Putamen (tissue), 1 donor: ENCODE measurements at places on chromosomes 7 and 10.

DNA sequence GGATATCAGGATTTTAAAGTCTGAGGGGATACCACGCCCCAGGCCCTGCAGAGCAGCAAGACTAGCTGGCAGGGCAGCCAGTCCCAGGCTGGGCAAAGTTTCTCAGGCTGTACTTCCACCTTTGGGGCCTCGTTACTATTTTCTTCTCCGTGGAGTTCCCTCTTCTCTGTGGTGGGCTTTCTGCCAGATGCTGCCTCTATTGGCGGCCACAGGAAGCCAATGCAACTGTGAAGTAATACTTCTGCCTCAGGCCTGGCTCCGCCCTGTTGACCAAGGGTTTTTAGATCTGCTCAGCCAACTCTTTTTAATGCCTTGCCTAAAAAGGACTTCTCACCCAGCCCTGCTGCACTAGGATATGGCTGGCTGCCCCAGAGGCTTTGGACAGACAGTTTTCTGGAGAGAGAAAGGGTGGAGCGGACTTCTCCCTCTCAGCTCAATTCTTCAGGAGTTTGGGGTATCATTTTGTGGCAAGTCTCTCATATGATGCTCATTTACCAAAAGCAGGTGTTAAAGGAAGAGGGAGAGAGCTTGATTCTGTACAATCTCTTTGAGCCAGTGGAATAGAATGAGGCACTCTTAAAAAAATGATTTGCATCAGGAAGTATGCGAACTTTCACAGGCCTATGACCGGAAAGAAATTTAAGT lies 67.4 kb downstream of the HHEX start:
- DNase-seq: peak; percentile 52

GRCh38 chr10:22110761-22111160 lies 107.1 kb downstream of the EBLN1 start:
- DNase-seq: no peak

DNA sequence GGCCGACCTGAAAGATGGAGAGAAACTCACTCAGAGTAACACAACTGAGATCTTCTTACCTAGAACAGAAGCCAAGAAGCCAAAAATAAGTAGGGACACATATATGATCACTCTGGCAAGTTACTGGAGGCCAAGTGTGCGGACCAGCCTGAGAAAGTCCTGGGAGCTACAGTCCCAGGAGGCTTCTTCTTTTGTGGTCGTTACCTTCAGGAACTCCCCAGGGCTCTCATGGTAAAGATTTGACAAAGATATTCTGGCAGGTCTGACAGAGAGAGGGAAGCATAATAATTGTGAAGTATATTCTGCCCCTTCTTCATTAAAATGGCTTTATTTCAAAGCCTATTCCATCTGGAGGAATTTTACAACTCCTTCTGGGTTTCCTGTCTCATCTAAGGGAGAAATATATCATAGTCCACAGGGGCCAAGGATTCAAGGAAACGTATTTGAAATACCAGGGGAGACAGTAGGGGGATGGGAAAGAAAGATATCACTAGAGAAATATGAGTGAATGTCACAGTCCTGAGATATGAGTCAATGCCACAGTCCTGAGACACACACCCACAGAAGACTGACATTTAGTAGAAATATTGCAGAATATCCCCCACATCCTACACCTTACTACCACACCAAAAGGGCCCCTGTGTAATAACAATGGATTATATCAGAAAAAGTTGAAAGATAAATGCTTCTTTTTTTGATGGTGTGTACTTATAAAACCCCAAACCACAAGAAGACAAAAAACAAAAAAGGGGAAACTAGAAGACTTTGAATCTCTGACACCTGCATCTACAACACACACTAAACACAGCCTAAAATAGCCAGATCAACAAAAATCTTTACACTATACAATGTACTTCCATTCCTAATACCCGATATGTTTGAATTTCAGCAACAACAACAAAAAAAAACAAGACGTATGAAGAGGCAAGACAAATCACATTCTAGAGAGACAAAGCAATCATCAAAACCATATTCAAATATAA lies 594.2 kb upstream of the NRG3 start:
- no peak for DNase-seq

DNA sequence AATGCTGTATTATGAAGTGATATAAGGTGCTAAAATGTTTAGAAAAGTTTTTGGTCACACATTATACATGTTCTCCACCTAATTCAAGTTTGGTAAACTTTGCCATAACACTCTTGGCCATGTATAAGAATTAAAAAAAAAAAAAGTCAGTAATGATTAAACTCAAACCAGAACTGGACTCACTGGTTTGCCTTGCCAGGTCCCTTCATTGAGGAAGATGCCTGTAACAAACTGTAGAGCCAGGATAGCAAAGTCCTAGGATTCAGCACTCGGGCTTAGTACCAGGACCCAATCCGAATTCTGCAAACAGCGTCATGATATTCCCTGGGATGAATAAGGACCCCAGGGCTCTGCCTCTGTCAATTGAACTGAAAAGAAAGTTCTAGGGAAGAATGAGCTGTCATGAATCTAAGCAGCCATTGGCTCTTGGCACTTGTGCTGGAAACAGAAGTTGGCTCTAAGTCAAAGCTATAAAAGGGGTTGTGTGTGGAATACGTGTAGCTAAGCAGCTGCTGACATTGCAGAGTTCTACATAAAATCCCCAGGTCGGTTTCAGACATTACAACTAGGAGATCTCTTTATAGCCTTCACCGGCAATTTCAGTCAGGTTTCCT lies 216.9 kb downstream of the C7orf25 start:
- DNase-seq: no peak

GRCh38 chr7:22287412-22287811 lies 69.5 kb downstream of the RAPGEF5 start:
- no peak for DNase-seq

DNA sequence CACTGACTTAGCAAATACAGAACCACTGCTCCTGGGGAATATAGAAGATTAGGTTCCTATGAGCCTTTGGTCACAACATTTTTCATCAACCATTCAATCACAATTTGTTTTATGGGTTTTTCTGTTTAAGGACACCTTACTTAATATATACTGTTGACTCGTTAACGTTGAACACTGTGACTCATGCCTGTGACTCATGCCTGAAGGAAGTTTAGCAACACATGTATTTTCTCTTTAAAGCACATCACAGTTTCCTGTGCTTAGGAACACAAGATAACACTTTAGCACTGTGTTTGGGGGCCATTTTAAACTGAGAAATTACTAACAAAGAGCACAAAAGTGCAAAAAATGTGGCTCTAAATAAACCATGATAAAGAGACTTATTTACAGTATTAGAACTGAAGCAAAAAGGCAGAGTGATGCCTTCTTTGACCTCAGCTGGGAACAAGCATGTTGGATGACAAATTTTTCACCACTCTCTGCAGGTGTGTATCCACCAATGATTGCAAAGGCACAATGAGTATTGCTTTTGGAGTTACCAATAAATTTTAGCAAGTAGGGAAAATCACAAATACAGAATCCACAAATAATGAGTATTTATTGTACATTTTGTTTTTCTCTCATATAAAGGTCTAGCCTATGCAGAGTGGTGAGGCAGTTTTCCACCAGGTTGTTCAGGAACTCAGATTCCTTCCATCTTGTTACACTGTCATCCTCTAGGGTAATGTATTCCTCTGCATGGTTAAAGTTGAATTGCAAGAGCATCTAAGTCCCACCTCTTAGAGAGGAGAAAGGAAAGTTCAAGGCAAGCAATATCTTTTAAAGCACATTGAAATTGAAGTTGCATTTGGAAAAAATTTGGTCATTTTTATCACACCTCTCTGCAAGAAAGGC lies 7.3 kb downstream of the FGFBP3 start:
- no peak for DNase-seq

DNA sequence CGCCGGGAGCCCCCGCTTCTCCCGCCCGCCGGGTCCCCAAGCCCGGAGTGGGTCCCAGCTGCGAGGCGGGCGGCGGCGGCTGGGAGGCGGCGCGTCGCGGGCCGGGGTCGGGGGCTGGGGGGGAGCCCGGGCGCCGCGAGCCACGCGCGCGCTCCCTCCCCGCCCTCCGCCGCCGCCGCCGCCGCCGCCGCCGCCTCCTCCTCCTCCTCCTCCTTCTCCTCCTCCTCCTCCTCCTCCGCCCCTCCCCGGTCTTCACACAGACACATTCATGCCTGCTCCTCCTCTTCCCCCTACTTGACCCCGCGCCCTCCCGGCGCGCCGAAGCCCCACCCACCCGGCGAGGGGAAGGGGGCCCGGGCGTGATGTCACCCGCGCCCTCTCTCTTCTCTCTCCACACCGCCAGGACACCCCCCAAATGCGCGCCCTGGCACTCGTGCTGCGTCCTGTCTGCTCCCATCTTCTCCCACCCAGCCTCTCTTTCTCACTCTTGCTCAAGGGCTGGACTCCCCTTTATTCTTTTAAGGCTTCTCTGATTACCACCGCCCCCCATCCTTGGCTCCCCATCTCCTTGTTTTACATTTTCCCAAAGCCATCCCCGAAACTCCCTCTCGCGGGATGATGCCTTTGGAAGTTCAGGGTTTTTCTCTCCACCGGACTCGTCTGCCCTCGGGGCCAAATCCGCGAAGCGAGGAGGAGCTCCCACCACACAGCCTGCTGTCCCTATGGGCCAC lies 967 bp upstream of the GLI3 start:
- no peak for DNase-seq

- DNase-seq: no peak
These were observed 81.9 kb downstream of the RAMP3 start for GRCh38 chr7:45239486-45239885.

DNA sequence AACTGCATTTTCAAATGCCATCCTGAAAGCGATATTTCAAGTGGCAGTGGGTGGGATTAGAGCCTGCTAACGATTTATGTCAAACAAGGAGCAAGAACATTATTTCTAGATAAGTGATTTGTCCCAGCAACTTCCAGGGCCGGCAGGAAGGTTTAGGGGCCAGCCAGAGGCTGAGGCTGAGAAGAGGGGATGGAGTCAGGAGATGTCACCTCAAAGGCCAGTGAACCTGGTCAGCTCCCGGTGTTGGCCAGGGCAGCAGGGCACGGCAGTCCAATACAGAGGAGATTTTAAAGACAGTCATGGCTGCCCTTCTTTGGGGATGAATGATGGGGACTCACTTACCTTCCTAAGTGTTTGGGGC lies 105.7 kb upstream of the PPIF start:
- no peak for DNase-seq

DNA sequence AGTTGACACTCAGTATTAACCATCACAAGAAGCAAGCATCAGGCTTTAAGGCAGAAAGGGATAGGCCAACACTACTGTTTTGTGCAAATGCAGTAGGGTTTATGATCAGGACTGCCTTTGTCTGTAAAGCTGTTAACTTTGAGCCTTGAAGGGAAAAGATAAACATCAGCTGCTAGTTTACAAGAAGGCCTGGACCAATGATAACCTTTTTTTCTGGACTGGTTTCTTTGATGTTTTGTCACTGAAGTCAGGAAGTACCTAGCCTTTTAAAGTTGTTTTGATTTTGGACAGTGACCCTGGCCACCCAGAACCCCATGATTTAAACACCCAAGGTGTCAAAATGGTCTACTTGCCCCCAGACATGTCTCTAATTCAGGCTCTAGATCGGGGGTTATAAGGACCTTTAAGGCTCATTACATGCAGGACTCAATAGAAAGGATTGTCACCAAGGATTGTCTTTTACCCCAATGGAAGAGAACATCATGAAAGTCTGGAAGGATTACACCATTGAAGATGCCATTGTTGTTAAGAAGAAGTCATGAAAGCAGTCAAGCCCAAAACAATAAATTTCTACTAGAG lies 50.1 kb downstream of the CROT start:
- DNase-seq: no peak

- no peak for DNase-seq
These were observed 233.9 kb upstream of the CACNA2D1 start for GRCh38 chr7:82677493-82677892.

- DNase-seq: no peak
These were observed 467.0 kb downstream of the DPP6 start for GRCh38 chr7:154519229-154519628.

- no peak for DNase-seq
These were observed 86.7 kb upstream of the IL6 start for GRCh38 chr7:22640269-22640668.

DNA sequence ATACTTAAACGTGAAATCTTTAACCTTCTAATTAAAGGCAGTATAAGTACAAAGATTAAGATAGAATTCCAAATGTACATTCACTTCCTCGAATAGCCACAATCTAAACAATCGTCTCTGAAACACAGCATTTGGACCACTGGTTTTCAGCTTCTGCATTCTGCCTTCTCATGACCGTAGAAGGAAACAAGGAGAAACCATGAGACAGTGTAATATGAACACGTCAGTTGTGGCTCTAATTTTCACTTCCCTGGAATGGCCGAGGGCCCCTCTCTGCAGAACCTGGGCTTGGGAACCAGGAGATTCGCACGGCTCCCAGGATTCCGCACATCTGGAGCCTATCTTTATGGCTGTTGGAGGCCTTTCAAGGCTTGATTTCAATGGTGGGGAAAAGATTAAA lies 189.3 kb downstream of the KLF6 start:
- peak; percentile 3 for DNase-seq

GRCh38 chr7:47026780-47027361 lies 555.0 kb downstream of the TNS3 start:
- DNase-seq: no peak

- no peak for DNase-seq
These were observed 410.2 kb upstream of the KLF6 start for GRCh38 chr10:4195213-4195612.

DNA sequence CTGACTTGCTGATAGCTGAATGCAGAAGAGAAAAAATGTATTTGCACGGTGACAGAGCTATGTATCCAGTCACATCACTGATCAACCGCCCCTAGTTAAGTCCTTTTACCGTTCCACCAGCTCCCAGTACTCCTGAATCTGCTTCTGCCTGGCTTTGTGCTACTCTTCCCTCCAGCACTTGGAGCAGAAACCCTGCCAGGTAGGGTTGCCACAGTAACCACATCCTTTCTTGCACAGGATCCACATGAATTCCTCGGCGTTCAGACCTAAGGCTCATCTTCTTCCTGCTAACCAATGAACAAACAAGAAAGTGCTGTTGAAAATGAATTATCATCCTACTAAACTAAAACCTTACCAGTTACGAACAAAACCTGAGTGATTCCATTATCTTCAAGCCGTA lies 52.0 kb upstream of the KCTD7 start:
- peak; percentile 48 for DNase-seq

GRCh38 chr10:97196223-97197029 lies 10.7 kb upstream of the SLIT1 start:
- DNase-seq: no peak

- DNase-seq: no peak
These were observed 1065.8 kb upstream of the GHITM start for GRCh38 chr10:83073472-83073871.

DNA sequence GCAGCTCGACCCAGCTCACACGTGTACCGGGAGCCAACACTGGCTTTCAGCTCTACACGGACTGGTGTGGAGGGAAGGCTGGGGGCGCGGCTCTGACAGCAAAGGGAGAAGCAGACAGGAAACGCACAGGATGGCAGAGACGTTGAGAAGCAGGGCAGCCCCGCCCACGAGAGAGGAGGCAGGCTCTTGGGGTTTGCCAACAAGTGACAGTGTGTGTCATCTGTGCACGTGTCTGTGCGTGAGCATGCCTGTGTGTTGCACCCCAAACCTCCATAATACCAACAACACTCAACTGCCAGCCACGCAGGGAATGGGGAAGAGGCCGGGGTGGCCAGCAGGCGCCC lies 64.4 kb upstream of the PDGFA start:
- no peak for DNase-seq
